ENCODE measurements at places on chromosomes 13 and 19.

DNA sequence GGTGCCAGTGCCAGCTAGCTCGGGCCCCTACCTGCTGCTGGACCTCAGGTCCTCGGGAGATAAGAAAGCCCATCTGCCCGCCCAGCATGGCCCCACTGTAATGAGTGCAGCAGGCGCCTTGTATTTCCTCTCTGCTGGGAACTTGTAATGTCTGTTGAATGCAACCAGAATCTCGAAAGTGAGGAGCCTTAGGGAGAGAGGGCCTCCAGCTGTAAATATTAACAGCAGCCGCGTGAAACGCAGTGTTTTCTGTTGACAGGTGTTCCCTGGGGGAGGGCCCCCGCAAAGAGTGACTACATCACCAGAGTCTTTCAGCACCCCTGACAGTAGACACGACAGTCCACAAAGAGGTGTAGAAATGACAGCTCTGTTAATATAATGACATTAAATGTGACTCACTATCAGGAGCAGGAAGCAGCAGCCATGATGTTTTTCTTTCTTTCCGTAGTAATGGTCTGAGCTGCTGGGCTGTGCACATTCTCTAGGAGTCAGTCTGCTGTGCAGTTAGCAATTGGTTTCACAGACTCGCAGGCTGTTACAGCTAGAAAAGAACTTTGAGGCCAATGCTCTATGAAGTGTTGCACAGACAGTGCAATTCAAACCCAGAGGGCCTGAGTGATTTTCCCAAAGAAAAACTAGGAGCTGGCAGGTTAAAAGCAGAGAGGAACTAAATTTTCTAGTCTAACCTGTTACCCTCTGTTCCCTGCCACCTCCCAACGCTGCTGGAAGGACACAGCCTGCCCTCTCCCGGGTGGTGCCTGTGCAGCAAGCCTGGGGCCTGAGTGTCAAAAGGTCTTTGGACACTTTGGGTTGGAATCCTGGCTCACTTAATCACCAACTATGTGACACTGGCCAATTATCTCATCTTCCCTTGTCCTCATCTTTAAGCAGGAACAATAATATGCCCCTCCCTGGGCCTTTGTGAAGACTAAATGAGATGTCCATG, 58.6 kb upstream of the WASF3 start:
- peak; percentile 58 for DNase-seq

DNA sequence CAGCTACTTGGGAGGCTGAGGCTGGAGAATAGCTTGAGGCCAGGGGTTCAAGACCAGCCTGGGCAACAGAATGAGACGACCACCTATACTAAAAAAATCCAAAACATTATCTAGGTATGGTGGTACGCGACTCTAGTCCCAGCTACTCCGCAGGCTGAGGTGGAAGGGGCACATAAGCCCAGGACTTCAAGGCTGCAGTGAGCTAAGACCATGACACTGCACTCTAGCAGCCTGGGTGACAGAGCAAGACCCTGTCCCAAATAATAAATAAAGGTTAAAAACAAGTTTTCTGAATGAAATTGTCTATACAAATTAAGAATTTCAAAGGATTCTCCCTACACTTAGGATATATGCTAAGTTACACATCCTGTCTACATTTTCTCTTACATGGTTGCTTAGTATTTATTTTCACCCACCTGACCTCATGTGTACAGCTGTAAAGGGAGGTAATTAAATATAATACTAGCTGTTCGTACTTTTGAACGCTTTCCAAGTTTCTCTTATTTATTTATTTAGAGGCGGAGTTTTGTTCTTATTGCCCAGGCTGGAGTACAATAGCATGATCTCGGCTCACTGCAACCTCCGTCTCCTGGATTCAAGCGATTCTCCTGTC, 1.6 kb downstream of the SLC25A30 start:
- DNase-seq: no peak

GRCh38 chr19:48190288-48190884, 19.9 kb downstream of the ZSWIM9 start:
- no peak for DNase-seq

- no peak for DNase-seq
These were observed 620.9 kb upstream of the KLF12 start for GRCh38 chr13:74755065-74755464.

Measured in right hindlimb (tissue), 1 donor.